NCI-H1436 (cell line): ENCODE measurements at places on chromosomes 4 and X.

DNA sequence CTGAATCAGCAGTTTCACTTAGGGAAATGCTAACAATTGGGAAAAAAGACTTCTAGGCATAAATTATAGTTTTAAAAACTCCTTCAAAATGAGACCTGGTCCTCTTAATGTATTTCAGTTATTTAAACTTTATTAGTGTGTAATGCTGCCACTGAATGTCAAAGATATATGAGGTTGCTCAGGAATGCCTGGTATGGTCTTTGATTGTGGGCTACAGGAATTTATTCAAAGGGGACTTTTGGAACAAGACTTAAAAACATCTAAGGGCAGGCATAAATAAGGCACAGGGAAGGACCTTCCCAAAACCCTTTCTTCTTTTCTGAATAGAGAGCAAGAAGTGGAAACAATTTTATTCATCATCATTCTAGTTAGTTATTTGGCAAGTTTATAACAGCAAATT, 439.1 kb downstream of the TLL1 start:
- no peak for DNase-seq

- no peak for DNase-seq
Observed at GRCh38 chrX:150767045-150767395, 73.8 kb downstream of the MTMR1 start.

GRCh38 chr4:90137555-90137954, 10.4 kb downstream of the CCSER1 start:
- no peak for DNase-seq

DNA sequence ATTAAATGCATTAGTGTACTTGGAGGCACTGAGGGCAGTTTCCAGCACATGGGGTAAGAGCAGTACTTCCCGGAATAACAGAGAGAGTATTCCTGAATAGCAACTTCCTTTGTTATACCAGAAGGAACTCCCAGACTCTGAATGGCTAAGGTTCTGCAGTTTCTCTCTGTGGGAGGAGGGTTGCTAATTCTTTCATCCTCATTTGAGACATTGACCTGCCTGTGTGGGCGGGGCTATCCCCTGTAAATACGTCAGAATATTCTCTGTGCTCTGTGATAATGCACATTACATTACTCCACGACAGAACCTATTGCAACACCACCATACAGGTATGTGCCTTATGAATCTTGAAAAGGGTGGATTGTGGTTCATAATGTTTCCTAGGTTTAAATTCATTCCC, 52.7 kb downstream of the SPINK2 start:
- no peak for DNase-seq

DNA sequence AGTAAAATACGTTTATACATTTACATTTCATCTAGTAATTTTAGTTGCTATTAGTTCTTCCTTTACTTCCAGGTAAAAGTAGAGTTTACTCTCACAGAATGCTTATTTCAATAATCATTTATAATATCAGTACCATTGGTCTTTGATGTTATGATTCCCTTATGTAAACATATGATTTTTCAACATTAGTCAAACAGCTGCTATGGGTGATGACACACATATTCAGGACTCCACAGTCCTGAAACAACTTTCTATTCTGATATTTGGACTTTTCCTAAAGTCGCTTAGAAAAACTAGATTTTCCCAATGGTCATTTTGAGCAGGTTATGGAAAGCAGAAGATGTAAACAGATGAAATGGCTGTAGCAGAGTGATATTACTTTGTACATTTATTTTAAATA, 369.8 kb downstream of the UNC5C start:
- no peak for DNase-seq
